Activated CD4-positive, alpha-beta T cell treated with anti-CD3 and anti-CD28 coated beads for 36 hours (primary cell): ENCODE measurements at places on chromosomes 11 and 22. TPM values are rescaled to one million over a fixed set of nuclear protein-coding genes. Genes with fewer than 3 reads are reported as not detected.

GRCh38 chr11:132312701-132313111 lies 942.3 kb downstream of the NTM start:
- H3K4me1 ChIP-seq: no peaks in the 10 kb centered on the region
- H3K36me3 ChIP-seq: no peaks in the 10 kb centered on the region
- peaks cover 2% of the 10 kb centered on the region for H3K27me3 ChIP-seq
- no peak overlapping the region for H3K27ac ChIP-seq
- no peak overlapping the region for H3K4me3 ChIP-seq

The KLHDC7B gene
- total RNA-seq: 5.7 TPM

The DSCAML1 gene
- total RNA-seq: 0.67 TPM

The CCDC34 gene
- total RNA-seq: 24.6 TPM
